Fibroblast of the aortic adventitia (primary cell): ENCODE measurements at places on chromosomes 3 and 15.

DNA sequence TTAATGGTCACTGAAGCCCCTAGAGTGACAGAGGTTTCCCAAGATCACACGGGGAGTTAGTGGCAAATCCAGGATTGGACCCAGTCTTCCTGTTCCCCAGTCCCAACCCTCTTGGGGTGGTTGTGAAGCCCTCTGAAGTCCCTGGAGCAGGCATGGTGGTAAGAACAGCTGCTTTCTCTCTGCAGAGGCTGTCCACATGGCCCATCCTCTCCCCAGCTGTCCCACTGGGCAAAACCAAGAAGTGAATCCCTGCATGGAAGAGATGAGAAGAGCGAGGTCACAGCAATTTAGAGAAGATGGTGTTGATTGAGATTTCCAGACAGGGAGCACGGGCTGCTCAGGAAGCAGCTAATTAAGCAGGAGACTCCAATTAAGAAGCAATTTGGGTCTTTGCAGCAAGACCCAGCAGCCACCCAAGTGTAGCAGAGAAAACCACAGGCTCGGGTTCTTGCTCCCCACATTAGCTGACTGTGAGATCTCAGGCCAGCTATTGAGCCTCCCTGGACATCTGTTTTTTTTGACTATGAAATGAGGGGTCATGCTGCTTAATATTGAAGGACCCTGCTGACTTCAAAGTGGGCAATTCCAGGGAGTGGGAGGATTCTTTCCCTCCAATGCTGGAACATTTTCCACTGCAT, 14.8 kb upstream of the HDAC11 start:
- DNase-seq: no peak

DNA sequence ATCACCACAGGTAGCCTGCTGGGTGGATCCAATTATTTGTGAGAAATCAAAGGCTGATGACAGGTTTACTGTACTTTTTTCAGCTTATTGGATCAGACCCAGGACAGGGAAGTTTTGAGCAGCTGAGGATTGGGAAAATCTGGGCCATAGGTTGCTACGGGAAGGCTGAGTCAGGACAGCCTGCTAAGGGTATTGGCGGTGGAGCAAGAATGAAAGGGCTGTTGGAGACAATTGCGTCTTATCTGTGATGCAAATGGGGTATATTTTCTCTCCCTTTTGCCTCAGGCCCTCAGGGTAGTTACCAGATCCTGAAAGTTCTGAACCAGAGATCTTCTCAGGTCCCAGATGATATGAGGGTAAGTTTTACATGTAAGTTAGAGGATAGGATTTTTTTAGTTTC, 317.7 kb downstream of the EDEM1 start:
- no peak for DNase-seq

GRCh38 chr3:156150434-156151066, 30.2 kb downstream of the KCNAB1 start:
- peak; percentile 87 for DNase-seq

DNA sequence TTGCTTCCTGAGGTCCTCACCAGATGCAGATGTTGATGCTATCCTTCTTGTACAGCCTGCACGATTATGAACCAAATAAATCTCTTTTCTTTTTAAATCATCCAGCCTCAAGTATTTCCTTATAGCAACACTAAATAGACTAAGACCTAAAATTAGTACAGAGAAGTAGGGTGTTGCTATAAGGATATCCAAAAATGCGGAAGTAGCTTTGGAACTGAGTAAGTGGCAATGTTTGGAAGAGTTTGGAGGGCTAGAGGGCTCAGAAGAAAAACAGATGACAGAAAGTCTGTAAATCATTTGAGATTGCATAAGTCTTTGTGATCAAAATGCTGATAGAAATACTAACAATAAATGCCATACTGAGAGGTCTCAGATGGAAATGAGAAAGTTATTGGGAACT, 894.9 kb downstream of the DIPK2A start:
- DNase-seq: no peak

DNA sequence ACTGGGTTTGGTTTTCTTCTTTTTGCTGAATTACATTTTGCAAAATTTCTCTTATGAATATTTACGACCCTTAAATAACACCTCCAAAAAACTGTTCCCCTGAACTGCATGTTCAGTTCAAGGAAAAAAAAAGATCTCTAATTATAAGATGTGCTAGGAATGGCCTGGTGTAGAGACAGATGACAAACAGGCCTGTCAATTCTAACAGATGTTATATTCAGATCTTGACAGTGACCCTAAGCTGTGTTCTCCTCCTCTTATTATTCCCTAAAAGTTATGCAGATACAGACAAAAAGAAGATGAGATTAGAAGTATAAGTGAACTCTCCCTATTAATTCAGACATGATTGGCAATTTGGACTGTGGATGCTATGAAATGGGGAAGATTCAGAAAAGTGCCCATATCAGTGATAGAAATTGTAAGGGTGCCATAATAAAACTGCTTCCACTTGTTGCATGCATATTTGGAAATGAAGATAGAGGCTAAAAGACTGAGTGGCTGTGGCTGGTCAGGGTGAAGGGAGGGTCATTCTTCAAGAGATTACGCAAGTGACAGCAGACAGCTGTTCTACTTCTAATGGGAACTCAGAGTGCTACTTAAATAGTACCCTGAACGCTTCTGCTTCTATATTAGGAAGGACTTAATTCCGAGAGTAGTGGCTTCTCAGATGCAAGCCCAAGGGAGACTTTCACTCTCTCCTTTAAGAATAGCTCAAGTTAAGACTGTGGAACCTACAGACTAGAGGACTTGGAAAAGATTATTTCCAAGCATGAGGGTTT, 75.5 kb downstream of the ADAMTS9 start:
- peak; percentile 68 for DNase-seq

- no peak for DNase-seq
Observed at GRCh38 chr3:87805670-87806069, 253.1 kb downstream of the CGGBP1 start.

DNA sequence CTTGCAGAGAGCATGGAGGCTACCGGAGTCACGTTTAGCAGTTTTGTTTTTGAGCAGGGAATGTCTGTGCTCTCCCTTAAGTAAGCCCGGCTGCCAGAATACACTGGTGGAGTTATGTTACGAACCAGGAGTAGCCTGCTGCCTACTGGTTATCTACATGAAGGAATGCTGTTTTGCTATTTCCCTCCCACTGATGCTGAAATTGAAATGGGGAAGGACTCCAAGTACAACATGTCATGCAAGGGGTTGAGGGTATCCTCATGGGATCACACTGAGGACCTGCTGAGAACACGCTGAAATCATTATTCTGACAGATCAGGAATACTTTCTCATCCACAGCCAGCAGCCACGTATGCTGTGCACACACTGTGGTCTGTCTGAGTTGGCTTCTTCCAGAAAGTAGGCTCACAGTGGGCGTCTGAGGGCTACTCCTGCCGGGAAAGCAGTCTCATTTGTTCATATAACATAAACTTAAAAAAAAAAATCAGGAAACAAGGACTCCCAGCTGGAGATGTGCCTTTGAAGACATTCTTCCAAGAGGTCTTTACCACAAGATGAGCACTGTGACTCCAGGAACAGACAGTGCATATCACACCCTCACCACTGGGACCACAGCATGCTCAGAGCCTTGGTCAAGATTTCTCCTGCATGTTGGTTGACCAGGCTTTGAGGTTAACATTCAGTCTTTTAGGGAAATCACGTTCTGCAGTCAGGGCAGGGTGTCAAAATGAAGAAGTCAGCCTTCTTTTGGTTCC, 300.4 kb upstream of the RASGRP1 start:
- DNase-seq: peak; percentile 99

- DNase-seq: no peak
Observed at GRCh38 chr15:74571191-74571590, 30.2 kb downstream of the ARID3B start.

- DNase-seq: no peak
Observed at GRCh38 chr15:68208136-68208535, 3.0 kb upstream of the CALML4 start.

DNA sequence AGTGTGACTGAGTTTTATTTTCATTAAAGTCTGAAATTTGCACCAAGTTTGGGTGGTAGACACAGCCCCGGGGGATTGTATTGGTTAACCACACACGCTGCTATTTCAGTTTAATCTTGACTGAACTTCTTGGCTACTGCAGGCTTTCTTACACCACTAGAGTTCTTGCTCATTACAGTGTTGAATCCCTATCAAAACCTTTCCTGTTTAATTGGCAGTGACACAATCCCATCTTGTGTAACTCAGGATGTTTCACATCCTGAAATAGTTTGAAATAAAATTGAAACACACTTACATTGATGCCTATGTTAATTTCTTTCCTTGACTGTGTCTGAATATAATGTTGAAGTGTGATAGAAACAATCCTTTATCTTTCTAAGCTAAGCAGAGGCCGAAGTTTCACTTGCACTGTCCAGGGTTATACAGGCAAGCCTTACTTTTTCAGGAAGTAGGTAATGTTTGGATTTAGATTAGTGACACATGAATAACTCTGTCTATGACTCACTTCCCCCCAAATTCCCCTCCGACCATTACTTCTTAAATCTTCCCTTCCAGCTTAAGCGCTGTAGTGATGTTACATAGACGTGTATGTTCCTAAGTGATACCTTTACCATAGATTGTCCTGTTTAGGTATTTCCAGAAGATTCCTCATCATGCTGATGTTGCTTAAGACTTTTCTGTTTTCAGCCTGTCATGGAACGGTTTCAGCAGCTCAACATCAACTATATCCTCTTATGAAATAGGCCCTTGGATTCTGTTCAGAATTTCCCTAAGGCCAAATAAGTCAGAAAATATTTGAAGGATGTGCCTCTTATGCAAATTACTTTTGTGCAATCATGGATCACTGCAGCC, 16.8 kb downstream of the ATG7 start:
- peak; percentile 96 for DNase-seq

DNA sequence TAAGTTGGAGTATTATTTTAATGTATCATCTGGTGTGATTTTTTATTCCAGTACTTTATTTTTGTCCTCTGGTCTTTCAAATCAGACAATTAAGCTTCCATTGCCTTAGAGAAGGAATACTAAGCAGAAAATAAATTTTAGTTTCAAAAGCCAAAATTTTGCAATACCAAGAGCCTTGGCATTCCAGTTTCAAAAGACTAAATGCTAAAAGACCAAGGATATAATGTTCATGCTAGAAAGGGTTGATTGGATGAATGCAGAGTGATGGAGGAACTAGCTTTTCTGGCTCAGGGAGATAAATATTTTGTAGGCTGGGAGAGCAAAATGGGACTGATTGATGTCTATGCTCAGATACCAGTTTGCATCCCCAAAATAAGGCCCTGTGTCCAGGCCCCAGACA, 6.2 kb downstream of the CD200 start:
- no peak for DNase-seq

DNA sequence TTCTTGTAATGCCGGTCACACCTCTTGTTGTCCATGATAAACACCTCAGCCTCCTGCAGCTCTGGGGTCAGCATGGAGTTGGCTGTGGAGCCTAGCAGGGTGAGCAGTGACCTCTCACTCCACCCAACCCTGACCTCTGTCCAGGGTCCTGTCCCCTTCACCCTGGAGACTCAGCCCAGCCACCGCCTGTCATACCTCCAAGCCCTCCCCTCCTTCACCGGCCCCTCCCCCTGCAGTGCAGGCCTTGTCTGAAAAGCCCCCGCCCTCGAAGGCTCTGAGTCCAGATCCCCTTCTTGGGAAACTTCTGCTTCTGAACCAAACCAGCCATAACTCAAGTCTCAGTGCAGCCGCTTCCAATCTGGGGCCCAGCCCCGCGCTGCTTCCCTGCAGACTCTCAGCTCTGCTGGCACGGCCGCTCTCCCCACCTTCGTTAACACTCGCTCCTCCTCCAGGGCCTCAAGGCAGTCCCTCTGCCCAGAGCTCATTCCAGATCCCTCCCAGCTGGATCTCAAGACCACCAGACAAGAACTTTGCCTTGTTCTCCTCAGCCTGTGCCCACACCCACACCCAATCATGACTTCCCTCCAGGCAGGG, 25.4 kb upstream of the PRSS50 start:
- DNase-seq: no peak

DNA sequence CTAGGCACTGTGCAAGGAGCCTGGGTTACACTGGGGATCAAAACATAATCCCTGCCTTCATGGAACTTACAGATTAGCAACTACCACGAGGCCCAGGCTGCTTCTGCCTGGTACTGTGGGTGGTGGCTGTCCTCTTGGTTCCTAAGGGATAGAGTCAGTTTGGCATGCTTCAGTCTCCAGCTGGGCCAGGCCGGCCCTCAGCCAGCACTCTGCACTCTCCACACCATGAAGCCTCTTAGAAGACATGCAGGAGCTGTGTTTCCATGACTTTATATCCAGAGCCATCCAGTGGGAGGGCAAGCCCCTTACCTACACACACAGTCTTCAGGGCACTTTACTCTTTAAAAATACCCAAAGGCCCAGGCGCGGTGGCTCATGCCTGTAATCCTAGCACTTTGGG, 54.4 kb downstream of the ATP1B3 start:
- no peak for DNase-seq

GRCh38 chr15:77118882-77119321, 48.0 kb upstream of the TSPAN3 start:
- peak; percentile 88 for DNase-seq

DNA sequence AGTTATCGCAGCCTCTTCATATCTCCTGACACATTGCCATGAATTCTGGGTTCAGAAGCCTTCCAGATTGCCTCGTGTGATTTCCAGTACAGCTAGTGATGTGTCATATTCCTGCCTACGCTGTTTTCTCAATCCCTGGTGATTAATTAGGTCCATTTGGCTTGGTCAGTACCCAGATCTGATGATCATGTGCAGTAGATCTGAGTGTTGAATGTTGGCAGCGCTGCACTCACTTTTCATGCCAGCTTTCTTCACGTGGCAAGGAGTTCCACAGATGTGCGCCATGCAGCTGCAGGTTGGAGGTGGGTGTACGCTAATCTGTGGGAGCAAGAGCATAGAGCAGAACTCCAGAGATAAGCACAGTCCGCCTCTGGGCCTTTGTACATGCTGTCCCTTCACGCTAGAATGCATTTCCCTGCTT, 86.9 kb upstream of the COL6A5 start:
- peak; percentile 49 for DNase-seq

GRCh38 chr15:46681901-46682300, 1035.4 kb upstream of the SEMA6D start:
- DNase-seq: no peak

DNA sequence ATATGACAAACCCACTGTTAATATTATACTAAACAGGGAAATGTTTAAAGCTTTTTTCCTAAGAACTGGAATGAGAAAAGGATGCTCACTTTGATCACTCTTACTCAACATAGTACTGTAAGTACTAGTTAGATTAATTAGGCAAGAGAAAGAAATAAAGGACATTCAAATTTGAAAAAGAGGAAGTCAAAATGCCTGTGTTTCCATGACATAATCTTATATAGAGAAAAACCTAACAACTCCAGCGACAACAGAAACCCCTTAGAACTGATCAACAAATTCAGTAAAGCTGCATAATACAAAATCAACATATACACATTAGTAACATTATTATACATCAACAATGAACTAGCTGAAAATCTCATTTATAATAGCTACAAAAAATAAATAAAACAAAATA, 200.6 kb upstream of the ROBO1 start:
- DNase-seq: no peak
